ENCODE measurements at places on chromosomes 11 and 22.

DNA sequence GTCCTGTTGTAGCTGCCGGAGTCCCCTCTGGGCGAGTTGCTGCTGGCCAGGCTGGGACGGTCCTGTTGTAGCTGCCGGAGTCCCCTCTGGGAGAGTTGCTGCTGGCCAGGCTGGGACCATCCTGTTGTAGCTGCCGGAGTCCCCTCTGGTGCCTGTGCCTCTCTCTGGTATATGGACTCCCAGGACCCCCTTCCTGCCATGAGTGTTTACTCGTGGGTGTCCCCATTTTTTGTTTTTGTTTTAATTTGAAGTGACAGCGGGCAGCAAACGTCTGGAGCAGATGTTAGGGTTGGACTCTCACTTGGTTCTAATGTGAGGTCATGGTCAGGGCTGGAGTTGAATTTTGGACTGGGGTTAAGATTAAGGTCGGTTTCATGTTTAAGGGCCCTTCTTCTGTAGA, 14.2 kb downstream of the SHANK3 start:
- DNase-seq: no peak

DNA sequence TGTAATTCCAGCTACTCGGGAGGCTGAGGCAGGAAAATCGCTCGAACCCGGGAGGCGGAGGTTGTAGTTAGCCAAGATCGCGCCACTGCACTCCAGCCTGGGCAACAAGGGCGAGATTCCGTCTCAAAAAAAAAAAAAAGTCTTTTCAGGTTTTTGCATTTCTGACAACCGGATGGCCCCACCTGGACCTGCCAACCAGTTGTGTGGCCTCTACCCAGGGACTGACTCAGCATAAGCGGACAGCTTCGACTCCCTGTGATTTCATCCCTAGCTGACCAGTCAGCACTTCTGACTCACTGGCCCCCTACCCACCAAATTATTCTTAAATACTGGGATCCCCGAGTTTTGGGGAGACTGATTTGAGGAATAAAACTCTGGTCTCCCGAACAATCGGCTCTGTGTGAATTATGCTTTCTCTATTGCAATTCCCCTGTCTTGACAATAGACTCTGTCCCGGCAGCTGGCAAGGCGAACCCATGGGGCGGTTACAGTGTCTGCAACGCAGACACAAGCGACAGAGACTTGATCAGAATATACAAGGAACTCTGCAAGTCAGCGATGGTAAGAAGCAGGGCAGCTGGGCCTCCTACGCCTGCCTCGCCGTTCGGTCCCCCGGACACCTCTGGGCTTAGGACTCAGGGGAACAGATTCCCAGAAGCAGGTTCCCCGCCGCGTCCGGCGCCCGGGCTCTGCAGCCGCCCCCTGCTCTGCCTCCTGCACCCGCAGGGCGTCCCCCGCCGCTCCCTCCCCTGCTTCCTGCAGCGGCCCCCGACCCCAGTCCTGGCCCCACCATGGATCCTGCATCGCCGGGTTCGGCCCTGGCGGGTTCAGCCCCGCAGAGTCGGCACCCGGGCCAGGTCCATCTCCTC, 741 bp upstream of the TALDO1 start:
- DNase-seq: peak; percentile 62

DNA sequence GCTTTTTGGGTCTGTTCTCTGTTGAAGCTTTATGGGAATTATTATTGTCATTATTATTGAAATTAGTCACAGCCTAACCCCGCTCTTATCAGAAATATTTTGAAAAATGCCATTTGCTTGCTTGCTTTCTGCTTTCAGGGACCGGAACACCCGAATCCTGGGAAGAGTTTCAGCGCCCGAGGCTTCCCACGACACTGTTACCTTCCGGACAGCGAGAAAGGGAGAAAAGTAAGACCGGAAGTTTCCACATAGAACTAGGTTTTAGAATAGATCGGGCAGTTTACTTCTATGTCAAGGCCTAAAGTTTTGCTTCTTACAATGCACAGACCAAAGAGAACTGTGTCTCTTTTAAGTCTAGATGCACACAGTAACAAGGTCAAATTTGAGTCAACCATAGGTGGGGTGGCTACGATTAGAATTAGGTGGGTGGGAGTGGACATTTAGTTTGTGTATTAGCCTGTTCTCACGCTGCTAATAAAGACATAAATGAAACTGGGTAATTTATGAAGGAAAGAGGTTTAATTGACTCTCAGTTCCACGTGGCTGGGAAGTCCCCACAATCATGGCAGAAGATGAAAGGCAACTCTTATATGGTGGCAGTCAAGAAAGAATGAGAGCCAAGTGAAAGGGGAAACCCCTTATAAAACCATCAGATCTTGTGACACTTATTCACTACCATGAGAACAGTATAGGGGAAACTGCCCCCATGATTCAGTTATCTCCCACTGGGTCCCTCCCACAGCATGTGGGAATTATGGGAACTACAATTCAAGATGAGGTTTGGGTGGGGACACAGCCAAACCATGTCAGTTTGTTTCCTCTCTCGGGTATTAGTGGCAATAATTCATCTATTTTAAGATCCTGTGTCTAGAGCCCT, 12.9 kb downstream of the MPEG1 start:
- no peak for DNase-seq

GRCh38 chr22:45163099-45163450, 650 bp upstream of the NUP50 start:
- DNase-seq: no peak

DNA sequence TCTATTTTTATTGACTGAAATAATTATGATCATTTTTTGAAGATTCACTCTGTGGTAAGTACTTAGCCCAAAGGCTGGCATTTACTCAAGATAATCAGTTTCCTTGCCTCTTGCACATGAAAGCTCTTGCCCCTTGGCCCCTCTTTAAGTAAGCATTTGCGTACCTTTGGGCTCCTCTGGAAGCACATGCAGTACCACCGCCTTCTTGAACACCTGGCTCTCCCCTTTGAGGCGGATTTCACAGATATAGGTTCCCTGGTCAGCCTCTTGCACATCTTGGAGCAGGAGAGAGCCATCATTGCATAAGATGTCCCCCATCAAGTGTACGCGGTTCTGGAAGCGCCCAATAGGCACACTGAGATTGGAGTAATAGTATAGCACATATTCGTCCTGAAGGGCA, 14.5 kb downstream of the JAML start:
- no peak for DNase-seq

- DNase-seq: no peak
Observed at GRCh38 chr22:20080445-20080775, 369 bp downstream of the DGCR8 start.

Data from midbrain (tissue), 1 donor.